ENCODE measurements at places on chromosomes 16 and 17.

- DNase-seq = no peak
Observed at GRCh38 chr17:30346221-30346795, 12.5 kb upstream of the TMIGD1 start.

DNA sequence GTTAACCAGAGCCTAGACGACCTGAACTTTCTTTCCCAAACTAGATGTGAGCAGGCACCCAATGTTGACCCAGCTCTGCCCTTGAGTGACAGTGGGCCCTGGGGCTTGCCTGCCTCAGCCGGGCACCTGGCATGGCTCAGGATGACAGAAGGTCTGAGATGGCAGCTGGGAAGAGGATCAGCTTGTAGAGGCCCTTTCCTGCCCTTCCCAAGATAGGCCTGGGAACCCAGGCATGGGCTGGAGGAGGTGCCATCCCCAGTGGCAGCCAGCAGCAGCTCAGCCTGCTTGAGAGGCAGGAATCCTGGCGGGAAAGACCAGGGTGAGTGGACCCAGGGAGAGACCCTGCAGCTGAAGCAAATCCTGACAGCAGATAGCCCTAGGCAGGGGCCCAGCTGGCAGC is 59.1 kb downstream of the PIPOX start:
- no peak for DNase-seq

- no peak for DNase-seq
Observed at GRCh38 chr16:85681255-85681654, 7.5 kb downstream of the GINS2 start.

DNA sequence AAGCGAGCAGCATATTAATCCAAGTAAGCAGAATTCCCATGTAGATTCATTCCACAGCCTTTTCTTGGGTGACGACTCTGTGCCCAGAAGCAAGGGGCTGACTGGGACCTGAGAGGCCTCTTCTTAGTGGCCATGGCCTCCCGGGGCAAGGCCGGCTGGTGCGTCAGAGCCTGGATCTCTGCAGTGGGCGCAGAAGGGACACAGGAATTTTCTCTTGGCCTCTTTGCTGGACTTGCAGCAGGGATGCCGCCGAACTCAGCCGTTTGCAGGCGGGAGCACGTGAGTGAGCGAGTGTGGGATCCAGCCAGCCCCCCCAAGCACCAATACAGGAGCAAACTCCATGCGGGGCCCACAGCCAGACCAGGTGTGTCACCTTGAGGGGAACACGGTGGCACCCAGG is 151.8 kb downstream of the RPTOR start:
- peak; percentile 72 for DNase-seq

- no peak for DNase-seq
Observed at GRCh38 chr17:73643852-73644144, 447 bp downstream of the SDK2 start.

DNA sequence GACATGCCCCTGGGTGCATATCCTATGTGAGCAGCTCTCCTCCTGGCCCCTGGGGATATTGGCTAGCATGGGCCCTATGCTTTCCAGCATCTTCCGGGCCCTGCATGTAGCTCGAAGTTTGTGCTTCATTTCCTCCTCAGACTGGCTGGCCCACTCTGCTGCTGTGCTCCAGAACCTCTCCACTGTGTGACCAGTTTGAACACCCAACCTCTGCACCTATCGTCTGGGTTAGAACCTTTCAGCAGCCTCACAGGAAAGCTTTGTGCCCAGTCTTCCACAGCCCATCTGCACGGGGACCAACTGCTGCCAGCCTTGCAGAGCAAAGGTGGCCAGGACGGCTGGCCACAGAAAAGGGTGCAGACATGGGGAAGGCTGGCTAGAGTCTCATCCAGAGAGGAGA is 10.2 kb upstream of the CLEC18B start:
- no peak for DNase-seq

- no peak for DNase-seq
Observed at GRCh38 chr16:51393381-51394005, 242.4 kb upstream of the SALL1 start.

- no peak for DNase-seq
Observed at GRCh38 chr17:28370035-28370743, at the start of gene VTN. Gene VTN (minus strand): TSS chr17:28370307. CDS start chr17:28370203, 104 bp downstream.
